ENCODE measurements at places on chromosomes 7 and 10. TPM values are rescaled to one million over a fixed set of nuclear protein-coding genes. Genes with fewer than 3 reads are reported as not detected.

PNLIPRP2 gene
- not detected for total RNA-seq

CRYGN gene
- not detected for total RNA-seq

NKX1-2 gene
- total RNA-seq = not detected

TMEM178B gene
- total RNA-seq = 3.2 TPM

IKZF1 gene
- not detected for total RNA-seq

HMX3 gene
- not detected for total RNA-seq

NRCAM gene
- 0.71 TPM for total RNA-seq

GRCh38 chr7:256981-257646, 32.9 kb upstream of the FOXL3 start:
- DNase-seq = no peak

DNA sequence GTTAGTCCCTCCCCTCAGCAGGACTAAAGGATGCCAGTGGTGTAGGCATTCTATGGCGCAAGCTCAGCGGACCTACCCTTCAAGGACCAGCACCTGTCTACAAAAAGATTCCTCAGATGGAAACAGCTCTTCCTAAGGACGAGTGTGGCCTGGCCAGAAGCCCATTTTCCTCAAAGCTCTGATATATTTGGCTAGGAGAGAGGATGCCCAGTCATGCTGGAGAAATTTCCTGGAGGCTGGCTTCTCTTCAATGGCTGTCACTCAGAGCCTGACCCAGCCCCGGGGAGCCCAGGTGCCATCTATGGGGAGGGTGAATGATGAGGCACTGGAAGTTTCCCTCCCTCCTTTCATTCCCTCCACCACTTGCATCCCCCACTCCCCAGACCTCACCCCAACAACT, 111.5 kb downstream of the PLXNA4 start:
- peak; percentile 33 for DNase-seq

- no peak for DNase-seq
Observed at GRCh38 chr7:17326378-17326777, 27.9 kb downstream of the AHR start.

GRCh38 chr10:8065651-8066050, 11.2 kb downstream of the GATA3 start:
- DNase-seq = no peak

GRCh38 chr10:131843881-131844284, 56.9 kb upstream of the PPP2R2D start:
- no peak for DNase-seq

- no peak for DNase-seq
Observed at GRCh38 chr7:119908948-119909347, 364.0 kb upstream of the KCND2 start.

DNA sequence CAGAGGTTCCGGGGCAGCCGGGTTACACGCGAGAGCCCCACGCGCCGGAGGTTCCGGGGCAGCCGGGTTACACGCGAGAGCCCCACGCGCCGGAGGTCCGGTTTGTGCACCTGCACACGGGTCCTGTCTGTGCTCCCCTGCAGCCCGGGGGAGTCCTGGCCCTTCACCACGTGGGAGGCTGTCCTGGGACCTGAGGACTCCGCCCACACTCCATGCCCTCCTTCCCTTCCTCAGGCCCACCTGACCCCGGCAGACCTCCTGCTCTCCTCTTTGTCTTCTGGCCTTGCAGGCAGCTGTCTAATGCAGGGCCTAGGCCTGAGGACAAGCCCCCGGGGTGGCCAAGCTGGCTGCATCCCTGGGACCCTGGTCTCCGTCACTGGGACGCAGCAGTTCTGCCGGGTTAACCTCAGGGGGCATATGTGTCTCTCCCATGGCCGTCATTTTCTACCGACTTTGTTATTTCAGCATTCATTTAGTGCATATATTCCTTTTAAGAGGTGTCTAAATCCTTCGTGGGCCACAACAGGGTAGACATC, 374.6 kb downstream of the DNAJB6 start:
- no peak for DNase-seq

DNA sequence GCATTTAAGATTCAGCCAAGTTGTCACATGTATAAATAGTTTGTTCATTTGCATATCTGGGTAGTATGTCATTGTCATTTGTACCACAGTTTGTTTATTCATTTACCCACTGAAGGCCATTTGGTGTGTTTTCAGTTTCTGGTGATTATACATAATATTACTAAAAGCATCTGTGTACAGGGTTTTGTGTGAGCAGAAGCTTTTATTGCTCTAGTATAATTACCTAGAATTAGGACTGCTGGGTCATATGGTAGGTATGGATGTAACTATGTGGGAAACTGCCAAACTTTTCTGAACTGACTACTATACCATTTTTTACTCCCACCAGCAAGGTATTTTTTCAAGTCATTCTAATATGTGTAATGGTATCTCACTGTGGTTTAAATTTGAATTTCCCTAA, 584.0 kb upstream of the GHITM start:
- no peak for DNase-seq

DNA sequence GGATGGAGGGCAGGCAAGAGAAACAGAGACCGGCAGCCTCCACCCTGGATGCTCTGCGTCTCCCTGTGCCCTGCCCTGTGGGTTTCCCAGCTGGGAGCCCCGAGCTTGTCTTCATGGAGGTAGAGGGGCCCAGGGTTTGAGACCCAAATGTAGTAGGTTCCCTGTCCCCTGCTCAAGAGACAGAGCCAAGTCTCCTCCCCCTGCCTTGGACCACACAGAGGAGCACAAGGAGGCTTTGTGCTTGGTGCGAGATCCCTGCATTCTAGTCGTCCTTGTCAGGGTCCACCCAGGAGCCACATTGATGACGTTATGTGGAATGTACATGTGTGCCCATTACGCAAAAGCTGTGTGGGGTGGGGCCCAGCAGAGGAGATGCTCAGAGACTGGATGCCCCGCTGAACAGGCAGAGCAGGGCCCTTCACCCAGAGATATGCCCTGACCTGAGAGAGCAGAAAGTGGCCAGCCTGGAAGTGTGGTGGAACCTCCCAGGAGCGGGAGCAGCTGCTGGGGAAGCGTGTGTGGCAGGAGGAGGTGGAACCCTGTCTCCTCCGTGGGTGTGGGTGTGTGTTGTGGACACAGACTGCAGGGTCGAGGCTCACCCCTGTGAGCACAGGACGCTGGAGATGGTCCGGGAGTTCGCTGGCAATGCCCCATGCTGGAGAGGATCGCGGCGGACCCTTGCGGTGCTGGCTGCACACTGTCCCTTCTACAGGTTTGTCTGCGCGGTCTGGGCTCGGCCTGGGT, 39.3 kb downstream of the VWA2 start:
- DNase-seq = no peak

DNA sequence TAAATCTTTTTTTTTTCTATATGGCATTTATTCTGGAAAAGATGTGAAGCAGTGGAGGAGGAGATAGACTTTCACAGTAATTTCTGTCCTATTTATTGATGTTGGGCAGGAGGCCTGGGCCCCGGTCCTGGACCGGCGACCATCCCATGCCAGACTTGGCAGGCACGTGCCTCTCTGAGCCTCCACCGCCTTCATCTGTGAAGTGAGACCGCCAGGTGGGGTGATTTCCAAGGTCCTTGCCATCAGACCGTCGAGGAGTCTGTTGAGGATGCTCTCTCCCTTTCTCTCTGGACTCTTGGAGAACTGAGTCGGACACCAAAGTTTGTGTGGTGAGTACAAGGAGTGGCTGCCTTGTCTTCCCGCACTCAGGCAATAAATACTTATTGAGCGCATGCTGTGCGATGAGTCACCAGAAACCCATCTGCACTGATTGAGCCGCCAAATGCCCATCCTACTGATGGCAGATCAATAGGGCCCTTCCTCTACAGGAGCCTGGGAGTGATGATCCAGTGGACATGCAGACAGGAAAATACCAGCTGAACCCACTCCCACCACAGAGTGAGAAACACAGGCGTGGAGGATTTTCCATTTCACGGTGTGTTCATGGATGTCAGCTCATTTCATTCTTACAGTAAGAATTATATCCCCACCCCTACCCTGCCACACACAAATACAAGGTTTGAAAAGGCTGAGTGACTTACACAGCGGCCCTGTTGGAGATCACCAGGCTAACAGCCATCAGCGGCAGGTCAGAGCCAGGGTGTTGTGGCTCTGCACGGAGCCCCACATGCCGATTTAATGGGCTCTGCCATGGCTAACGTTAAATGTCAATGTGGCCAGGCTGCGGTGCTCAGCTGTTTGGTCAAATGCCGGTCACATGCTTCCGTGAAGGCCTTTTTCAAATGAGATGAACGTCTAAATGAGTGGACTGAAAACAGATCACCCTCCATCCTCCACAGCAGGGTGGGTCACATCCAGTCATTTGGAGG, 11.5 kb upstream of the PRKAG2 start:
- no peak for DNase-seq

DNA sequence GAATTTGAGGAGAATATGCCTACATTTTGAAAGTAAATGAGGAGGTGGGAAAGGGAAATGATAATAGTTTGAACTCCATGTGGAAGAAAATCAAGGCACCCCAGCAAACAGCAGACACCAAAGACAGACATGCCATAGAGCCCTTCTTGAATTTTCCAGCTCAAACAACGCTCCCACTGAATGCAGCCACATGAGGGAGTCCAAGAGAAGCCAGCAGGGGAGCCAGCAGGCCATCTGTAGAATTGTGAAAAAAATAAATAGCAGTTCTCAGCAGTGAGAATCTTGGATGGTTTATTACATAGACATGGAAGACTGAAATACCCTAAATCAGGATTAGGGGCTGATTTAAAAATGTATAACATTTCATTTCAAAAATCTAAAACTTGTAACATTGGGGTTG, 1567.3 kb upstream of the LRRTM3 start:
- DNase-seq = no peak
